ENCODE measurements at places on chromosomes 3 and 15.

DNA sequence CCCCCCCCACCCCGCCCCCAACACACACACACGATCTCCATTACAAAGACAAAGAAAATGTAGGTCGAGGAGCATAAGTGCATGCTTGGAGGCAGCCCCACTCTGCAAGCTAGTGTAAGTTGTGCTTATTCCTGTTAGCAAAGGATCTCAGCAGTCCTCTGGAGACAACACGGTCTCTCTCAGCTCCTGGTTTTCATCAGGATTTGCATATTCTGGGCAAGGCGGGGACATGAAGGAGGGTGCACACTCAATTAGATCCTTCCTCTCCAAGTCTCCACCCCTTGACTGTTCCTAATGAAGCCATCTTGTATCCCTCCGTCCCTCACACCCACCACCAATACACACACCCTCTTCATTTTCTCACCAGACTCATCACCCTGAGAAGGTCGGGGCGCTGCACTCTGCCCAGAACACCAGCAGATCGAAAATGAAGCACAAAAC lies 63.8 kb downstream of the MRPL46 start:
- no peak for DNase-seq

DNA sequence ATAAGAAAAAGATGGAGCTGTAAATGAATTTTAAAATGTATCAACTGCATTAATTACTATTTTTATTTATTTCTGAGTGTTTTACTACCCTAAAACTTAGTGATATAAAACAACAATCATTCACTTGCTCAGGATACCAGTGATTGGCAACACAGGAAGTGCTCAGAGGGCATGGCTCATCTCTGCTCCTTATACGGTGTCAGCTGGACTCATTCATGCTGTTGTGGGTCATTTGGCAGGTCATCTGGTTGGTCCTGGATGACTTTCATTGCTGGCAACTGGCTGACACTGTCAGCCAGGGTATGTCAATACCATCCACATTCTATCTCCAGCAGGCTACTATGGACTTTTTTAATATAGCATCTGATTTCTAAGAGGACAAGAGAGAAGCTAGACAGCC lies 689.6 kb upstream of the NECTIN3 start:
- no peak for DNase-seq

DNA sequence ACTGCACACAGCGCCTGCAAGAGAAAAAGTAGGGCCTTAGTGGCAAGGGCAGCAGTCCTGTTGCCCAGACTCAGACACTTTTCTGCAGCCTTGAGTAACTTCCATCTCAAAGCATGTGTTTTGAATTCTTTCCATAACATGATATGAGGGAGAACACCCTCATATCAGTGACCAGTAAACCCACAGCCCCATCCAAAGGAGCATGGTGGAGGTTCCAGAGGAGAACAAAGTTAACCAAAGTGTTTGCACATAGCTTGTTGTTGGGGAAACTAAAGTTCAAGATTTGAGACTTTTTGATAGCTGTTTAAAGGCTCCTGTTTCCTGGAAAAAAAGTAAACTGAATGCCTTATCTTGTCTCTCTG lies 74.2 kb downstream of the OCA2 start:
- DNase-seq = no peak

DNA sequence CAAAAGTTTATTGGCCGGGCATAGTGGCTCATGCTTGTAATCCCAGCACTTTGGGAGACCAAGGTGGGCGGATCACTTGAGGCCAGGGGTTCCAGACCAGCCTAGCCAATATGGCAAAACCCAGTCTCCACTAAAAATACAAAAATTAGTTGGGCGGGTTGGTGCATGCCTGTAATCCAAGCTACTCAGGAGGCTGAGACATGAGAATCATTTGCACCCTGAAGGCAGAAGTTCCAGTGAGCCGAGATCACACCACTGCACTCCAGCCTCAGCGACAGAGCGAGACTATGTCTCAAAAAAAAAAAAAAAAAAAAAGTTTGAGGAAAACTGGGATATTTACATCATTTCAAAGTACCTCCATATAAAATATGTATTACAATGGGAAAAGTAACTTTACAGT lies 40.4 kb downstream of the ETFA start:
- DNase-seq = no peak

GRCh38 chr3:154658000-154658399 lies 228.0 kb upstream of the GPR149 start:
- no peak for DNase-seq

DNA sequence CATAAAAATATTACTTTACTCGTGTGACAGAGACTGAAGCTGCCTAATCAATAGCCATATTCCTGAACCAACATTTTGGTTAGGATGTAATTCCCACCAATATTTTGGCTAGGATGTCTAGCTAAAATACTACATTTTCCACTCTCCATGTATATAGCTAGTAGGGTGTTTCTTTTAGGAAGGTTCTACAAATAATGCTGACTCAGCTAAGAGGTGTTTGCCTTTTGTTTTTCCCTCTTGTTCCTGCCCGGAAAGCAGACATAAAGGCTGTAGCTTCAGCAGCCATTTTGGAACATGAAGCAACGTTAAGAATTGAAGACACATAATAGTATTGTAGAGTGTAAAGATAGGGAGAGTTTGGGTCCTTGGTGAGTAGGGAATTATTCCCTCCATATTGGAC lies 187.3 kb upstream of the PDZRN3 start:
- DNase-seq = no peak

- DNase-seq = no peak
These were observed 139.0 kb downstream of the CHDH start for GRCh38 chr3:53707222-53707621.

GRCh38 chr15:96307856-96308394 lies 22.6 kb upstream of the NR2F2 start:
- no peak for DNase-seq

DNA sequence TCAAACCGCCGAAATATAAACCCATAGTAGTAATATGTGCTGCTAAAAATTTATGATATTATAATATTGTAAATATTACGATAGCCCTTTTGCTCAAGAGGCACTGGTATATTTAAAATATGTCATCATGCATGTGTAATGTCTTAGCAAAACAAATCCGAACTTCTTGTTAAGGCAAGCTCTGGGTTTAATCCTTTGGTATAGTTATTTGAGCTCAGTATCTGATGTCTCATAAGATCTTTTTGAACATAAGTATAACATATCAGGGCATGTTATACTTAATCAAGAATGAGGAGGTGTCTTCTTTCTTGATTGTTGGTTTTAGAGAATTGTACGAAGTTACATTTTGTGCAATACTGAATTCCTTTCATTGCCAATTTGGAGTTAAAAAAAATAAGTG lies 154.1 kb upstream of the CBLB start:
- DNase-seq = no peak

DNA sequence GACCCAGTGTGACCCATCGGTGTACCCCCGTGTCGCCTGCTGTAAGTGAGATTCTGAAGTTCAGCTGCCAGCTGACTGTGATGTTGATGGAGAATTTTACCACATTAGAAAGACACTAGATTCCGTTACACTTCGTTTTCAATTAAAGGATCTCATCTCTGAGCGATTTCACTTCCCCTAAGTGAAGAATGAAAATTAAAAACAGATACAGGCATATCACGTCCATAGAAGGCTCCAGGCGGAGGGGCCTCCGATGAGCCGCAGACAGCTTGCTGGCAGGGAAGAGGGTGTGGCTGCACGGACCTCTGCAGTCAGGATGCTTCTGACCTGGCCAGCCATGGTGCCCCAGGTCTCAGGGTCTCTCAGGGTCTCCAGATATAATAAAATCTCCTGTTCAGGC lies 6.6 kb upstream of the CPN2 start:
- no peak for DNase-seq

DNA sequence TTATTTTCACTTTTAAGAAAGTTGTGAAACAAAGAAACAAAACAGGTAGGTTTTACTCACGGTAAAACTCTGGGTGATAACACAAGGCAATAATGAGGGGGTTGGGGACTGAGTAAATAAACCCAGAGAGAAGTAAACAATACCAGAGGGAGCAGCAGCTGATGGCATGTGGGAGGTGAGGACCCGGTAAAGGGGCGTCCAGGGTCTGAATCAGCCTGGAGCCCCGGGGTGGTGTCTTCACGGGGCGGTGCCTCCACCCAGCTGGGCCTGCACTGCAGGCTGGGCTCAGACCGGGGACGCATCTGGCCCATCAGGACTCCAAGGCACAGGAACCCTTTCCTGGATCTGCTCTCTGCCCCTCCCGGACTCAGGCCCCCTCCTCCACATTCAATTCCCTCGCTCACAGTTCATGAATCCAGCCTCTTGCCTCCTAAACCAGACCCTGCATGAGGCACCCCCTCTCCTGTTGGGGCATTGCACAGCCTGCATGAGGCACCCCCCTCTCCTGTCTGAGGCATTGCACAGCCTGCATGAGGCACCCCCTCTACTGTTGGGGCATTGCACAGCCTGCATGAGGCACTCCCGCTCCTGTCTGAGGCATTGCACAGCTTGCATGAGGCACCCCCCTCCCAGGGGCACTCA lies 73.9 kb upstream of the MFGE8 start:
- DNase-seq = no peak

DNA sequence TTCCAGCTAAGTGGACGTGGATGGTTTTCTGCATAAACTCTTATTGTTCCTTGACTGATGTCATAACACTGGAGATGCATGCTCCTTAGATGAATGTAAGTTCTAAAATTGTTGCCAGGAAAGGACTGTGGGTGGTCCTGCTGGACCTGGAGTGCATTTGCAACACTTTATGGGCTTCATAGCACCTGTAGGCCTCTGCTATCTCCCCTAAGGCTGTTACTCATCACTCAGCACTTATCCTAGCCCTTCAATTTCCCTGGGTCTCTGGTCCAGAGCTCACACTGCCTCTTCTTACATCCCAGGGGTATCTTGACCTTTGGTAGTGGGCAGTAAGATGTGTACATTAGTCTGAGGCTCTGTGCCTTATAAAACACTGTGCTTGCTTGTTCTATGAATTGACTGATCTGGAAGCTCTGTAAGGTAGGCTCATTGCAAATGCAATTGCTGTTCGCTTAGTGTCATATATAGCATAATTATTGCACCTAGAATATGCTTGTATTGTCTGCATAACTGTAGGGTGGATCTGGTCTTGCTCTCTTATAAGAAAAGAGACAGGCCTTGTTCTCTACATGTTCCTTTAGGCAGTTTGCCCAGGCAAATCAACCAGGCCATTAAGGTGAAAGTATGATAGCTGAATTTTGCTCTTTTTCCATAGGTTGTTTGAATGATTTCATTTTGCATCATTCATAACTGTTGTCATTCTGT lies 35.8 kb downstream of the SLCO3A1 start:
- no peak for DNase-seq

- no peak for DNase-seq
These were observed 290.1 kb upstream of the CHRM5 start for GRCh38 chr15:33678176-33678575.

- DNase-seq = no peak
These were observed 32.8 kb downstream of the OSBPL10 start for GRCh38 chr3:31948280-31948679.

DNA sequence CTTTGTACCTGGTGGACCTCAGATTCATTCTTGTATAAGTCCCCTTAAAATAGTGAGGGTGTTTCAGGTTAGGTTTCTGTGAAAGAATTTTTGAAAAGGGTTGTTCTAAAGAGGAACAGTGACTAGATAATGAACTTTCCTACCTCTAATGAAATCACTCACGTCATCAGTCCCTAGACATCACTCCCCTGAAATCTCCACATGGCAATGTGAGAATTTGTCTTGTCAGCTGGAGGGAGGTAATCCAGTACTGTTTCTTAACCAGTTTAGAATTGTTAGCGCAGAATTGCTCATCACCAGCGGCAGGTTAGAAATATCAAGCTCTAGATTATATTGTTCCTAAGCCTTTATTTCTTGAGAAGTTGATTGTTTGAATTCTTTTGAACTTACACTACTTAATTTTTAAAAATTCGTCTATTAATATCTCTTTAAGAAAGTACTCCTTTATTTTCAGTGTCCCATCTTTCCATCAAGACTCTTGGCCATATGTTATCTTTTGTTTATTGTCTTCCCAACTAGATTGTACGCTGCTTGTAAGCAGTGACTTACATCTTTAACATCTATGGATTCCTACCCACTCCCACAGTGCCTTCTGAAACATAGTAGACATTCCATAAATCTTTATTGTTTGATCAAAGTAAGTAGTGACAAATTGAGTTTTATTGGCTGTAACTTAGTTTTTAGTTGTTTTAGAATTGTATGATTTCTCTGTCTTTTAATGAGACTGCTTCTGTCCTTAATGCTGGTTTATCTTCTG lies 52.8 kb downstream of the RASA2 start:
- DNase-seq = no peak

DNA sequence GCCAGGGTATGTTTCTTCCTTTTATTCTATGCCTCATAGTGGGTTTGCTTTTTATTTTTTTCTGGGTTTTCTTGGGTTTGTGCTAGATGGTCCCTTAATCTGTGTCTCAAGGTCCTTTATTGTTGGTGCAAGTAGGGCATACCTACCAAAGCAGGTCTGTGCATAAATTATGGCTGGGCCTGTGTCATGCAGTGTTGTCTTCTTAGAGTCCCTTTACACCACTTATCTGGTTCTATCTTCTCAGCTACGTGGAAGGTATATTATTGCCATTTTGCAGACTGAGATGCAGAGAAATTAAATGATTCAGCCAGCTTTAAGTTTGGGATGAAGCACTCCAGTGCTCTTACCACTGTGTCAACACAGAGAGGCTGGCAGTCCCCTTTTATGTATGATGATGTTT lies 293.5 kb upstream of the SOX2 start:
- DNase-seq = no peak

DNA sequence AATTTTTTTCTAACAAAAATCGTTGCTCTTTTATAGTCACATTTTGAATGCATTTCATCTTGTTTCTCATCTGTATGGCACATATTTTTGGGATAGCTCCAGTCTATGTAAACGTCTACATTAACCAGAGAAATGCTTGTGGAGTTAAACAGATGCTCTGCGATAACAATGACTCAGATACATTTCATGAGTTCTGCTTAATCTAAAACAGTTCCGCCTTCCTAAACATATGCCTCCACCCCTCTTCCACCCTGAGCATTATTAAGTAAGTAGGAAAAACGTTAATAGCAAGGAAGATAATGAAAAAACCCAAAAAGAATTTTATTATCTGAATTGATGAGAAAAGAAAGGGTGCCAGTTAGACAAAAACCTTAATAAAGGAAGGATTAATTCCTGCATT lies 396.1 kb downstream of the TUSC7 start:
- no peak for DNase-seq

DNA sequence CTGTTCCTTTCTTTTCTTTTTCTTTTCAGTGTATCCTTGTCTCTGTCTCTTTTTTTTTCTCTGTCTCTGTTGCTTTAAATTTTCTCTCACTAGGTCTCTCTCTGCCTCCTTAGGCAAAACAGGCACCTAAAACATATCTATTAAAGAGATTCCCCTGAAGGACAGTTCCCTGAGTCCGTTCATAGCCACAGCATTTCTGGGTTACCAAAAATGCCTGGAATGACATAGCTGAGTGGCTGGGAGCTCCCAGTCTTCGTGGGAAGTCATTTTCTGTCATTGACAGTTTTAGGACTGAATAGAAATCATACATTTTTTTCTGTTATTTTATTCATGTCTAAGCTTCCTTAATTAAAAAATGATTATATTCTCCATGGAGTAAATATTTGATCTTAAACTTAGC lies 323.8 kb upstream of the AZI2 start:
- no peak for DNase-seq

DNA sequence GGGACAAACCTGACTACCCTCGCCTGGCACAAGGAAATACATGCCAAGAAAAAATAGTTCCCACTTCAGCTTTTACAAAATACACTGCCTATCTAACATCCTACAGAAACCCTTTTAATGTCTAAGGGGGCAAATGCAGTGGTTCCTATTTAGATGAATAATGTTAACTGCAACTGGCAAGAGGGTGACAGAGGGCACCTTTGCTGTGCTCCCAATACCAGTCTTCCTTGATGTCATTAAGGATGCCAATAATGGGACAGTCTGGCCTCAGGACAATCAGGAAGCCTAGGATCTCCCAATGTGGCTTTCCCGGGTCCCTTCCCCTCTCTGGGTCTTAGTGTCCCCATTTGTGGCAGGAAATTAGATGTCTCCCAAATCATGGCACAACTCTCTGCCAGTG lies 13.9 kb downstream of the CSRNP1 start:
- DNase-seq = no peak

Data from Peyer's patch (tissue), 4 donors.